ENCODE measurements at places on chromosomes 3 and 15.

DNA sequence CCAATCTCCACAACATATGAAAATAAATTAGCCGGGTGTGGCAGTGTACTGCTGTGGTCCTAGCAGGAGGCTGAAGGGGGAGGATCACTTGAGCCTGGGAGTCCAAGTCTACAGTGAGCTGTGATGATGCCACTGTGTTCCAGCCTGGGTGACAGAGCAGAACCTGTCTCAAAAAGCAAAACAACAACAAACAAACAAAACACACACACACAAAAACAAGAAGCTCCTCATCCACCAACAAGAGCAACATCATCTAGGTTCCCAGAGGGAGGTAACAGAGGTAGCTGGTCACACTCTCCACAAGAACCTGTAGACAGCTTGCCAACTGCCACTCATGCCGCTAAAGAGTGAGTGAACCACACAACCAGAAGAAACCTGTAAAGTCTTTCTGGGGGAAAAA is 34.8 kb downstream of the PTPN9 start:
- no peak for DNase-seq
- H3K27ac ChIP-seq: no peak overlapping the region
- H3K4me1 ChIP-seq: peaks cover 14% of the 10 kb centered on the region
- no peaks in the 10 kb centered on the region for H3K27me3 ChIP-seq
- no peak overlapping the region for H3K4me3 ChIP-seq

DNA sequence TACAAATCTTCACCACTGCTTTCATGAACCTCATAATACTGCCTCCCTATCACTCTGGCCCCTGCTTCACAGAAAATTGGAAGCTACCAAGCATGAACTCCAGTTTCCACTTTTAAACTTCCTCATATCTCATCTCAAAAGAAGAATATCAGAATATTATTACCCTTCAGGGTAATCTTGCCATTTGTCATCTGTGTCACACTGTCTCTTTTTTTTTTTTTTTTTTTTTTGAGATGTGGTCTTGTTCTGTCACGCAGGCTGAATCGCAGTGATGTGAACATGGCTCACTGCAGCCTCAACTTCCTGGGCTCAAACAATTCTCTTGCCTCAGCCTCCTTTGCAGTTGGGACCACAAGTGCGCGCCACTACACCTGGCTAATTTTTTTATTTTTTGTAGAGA is 80.4 kb upstream of the TCF12 start:
- no peak overlapping the region for H3K4me3 ChIP-seq
- H3K36me3 ChIP-seq: no peaks in the 10 kb centered on the region
- H3K4me1 ChIP-seq: no peaks in the 10 kb centered on the region
- DNase-seq: no peak
- H3K27me3 ChIP-seq: peaks cover 2% of the 10 kb centered on the region

- no peak overlapping the region for H3K27ac ChIP-seq
- no peak for DNase-seq
These were observed 23.4 kb downstream of the DZIP1L start for GRCh38 chr3:138092023-138092422.

DNA sequence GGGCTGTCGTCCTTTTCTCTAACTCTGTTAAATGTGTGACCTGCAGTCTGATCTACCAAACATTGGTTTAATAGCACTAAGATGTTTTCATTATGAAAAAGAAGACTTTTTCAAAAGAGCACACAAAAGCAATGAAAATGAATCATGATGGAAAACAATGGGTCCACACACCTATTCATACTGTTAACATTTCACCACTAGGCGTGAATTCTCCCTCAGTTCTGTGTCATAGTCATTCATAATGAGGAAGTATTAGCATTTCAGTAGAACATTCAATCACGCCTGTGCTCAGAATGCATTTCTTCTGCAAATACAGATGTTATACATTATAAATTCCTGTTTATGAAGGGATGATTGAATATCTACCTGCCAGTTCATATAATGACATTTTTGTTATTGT is 35.9 kb downstream of the EIF4E3 start:
- peak overlapping the region; percentile 23 for H3K27ac ChIP-seq
- no peak for DNase-seq
- H3K4me1 ChIP-seq: peaks cover 15% of the 10 kb centered on the region
- peaks cover 26% of the 10 kb centered on the region for H3K36me3 ChIP-seq
- H3K27me3 ChIP-seq: no peaks in the 10 kb centered on the region

DNA sequence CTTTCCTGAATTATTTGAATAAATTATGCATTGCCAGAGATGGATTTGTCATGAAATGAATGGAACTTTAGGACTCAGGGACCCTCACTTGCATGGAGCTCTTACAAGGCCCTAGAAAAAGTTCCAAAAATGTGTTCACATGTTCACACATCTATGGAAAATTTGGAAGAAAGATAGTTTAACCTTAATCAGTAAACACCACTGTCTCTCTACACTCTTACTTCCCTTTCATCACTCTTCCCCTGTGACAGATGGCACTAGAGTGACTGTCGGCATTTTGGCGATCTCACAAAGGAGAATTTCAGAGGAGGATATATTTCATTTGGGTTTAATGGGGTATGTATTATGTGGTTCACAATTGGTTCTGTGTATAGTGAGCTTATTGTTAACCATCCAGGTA is 600.8 kb downstream of the IGSF11 start:
- DNase-seq: no peak
- no peak overlapping the region for H3K4me3 ChIP-seq
- H3K36me3 ChIP-seq: no peaks in the 10 kb centered on the region
- H3K4me1 ChIP-seq: no peaks in the 10 kb centered on the region
- no peak overlapping the region for H3K27ac ChIP-seq
